GF-D8 (cell line): ENCODE measurements at places on chromosomes 13 and 19.

DNA sequence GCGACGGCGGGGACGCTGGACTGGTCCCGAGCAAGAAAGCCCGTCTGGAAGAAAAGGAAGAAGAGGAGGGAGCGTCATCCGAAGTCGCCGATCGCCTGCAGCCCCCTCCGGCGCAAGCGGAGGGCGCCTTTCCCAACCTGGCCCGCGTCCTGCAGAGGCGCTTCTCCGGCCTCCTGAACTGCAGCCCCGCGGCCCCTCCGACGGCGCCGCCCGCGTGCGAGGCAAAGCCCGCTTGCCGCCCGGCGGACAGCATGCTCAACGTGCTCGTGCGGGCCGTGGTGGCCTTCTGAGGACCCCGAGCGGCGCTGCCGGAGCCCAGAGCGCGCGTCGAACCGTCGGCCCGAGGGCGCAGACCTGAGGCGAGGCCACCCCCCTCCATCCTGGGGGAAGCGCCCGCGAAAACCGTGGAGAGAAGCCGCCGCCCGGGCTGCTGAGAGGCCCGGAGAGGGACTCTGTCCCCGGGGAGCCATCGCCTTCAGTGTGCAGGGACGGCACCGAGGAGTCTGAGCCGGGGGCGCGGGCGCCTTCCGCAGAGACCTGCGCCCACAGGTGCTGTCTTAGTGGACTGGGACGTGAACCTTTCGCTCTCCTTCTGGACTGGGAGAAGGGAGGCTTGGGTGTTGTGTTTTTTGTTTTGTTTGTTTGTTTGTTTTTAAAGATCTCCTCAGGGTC lies 3.5 kb downstream of the IER2 start:
- DNase-seq, result no peak

DNA sequence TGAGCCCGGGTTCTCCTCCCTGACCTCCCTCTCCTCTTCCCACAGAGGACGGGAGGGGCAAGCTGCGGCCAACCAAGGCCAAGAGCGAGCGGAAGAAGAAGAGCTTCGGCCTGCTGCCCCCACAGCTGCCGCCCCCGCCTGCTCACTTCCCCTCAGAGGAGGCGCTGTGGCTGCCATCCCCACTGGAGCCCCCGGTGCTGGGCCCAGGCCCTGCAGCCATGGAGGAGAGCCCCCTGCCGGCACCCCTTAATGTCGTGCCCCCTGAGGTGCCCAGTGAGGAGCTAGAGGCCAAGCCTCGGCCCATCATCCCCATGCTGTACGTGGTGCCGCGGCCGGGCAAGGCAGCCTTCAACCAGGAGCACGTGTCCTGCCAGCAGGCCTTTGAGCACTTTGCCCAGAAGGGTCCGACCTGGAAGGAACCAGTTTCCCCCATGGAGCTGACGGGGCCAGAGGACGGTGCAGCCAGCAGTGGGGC lies 162.2 kb downstream of the KDM4B start:
- no peak for DNase-seq

- DNase-seq, result no peak
These were observed 607 bp upstream of the SYNE4 start for GRCh38 chr19:36009220-36009619.

GRCh38 chr13:33616130-33616529 lies 201.8 kb upstream of the RFC3 start:
- DNase-seq, result no peak

DNA sequence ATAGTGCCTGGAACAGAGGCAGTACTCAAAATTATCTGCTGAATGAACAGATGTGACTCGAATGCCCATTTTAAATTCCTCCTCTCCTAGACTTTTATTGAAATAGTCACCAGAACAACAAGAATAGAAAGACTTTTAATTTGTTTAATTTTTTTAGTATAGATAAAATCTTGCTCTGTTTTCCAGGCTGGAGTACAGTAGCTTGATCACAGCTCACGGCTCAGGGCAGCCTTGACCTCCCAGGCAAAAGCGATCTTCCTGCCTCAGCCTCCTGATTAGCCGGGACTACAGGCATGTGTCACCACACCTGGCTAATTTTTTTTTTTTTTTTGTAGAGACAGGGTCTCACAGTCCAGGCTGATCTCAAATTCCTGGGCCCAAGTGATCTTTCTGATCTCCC lies 120.9 kb upstream of the FREM2 start:
- no peak for DNase-seq

- no peak for DNase-seq
These were observed 40.3 kb downstream of the CDADC1 start for GRCh38 chr13:49287995-49288394.

- DNase-seq, result no peak
These were observed 318.9 kb downstream of the DLEU7 start for GRCh38 chr13:50524560-50524959.

- no peak for DNase-seq
These were observed 238.2 kb downstream of the B3GLCT start for GRCh38 chr13:31437975-31438374.

DNA sequence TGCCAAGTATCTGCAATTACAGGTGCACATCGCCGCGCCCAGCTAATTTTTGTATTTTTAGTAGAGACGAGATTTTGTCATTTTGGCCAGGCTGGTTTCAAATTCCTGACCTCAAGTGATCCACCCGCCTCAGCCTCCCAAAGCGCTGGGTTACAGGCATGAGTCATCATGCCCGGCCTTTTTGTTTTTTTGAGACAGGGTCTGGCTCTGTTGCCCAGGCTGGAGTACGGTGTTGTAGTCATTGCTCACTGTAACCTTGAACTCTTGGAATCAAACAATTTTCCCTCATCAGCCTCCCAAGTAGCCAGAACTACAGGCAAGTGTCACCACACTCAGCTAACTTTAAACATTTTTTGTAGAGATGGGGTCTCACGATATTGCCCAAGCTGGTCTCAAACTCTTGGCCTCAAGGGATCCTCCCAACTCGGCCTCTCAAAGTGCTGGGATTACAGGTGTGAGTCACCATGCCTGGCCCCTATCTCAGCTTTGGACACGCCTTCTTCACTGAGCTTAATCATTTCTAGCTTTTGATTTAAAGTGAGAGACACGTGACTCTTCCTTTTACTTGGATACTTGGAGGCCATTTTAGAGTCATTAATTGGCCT lies 4.0 kb upstream of the IRGC start:
- DNase-seq, result no peak

- no peak for DNase-seq
These were observed 4.7 kb downstream of the SLC1A5 start for GRCh38 chr19:46783670-46784069.

GRCh38 chr13:44471686-44472085 lies 98.1 kb downstream of the SERP2 start:
- DNase-seq, result no peak

DNA sequence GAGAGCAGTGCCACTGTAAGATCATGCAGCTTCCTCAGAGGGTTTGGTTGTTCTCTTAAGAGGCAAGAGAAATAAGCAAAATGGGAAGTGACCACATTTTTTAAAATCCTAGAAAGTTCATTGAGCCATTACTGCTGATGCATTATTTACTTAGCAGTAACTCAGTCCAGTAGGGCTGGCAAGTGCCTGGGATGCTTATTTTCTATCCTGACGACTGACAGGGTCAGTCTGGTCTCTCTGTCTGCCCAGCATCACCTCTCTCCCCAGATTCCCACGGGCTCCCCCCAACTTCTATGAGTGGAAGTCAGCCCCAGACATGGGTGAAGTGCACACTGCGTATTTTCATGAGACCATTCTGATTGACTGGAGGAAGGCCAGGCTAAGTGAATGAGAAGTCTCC lies 10.4 kb downstream of the SHISA2 start:
- no peak for DNase-seq

GRCh38 chr19:50573741-50574461 lies 5.7 kb upstream of the LRRC4B start:
- DNase-seq, result no peak

DNA sequence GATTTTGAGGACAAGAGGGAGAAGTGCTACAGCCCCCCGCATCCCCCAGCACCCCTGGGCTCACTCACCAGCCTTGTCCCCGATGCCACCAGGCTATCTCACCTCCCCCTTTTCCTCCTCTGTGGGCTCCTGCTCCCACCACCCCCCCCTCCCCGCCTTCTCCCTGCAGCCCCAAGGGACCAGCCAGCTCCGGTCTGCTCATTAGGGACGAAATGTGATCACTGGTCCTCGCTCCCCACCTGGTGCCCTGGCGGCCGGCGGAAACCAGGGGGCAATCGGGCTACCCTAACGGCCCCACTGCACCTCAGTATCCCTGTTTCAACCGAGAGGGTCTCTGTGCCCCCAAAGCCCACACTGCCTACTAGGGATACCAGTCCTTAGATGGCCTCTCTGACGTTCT lies 2.7 kb downstream of the GPR4 start:
- DNase-seq, result no peak

DNA sequence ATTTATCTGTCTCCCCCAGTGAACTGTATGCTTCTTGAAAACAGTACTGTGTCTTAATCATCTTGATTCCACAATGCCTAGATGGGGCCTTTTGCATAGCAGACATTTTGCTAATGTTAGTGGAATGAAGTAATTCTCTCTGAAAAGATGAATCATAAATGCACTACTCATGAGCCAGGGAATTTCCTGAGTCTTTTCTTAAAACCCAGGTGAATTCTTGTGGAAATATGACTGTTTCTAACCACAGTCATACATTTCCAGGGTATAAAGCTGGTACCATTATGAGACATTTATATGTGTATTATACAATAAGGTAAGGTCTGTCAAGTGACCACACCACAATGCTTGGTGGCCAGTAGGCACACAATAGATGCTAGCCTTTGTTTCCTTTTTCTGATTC lies 5.5 kb upstream of the KCTD4 start:
- DNase-seq, result no peak

- no peak for DNase-seq
These were observed 17.3 kb downstream of the PLD3 start for GRCh38 chr19:40365613-40366401.

- DNase-seq, result no peak
These were observed 1596.6 kb downstream of the SLITRK5 start for GRCh38 chr13:89267734-89268133.

DNA sequence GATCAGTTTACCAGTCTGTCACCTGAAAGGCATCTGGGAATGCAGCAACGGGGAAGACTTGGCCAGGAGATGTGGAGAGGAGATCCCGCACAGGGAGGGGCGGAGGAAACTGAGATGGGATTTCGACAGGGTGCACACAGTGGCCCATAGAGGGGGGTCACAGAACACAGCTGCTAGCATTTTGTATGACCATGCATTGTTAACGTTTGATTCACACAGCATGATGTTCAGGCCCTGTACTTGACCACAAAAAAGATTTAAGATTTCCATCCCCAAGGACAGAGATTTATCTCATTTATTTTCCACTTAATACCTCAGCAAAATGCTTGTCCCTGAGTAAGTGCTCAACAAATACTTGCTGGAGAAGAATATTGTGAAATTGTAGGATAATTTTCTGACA lies 63.2 kb downstream of the RAB20 start:
- DNase-seq, result no peak

DNA sequence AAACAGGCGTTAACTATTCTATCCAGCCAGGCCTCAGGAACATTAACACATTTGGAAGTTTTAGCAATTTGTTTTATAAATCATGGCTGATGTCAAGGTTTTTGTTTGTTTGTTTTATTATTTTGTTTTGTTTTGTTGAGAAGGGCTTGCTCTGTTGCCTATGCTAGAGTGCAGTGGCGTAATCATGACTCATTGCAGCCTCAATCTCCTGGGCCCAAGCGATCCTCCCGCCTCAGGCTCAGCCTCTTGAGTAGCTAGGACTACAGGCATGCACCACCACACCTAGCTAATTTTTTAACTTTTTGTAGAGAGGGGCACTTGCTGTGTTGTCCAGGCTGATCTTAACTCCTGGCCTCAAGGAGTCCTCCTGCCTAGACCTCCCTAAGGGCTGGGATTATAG lies 28.3 kb downstream of the NUP58 start:
- DNase-seq, result no peak

DNA sequence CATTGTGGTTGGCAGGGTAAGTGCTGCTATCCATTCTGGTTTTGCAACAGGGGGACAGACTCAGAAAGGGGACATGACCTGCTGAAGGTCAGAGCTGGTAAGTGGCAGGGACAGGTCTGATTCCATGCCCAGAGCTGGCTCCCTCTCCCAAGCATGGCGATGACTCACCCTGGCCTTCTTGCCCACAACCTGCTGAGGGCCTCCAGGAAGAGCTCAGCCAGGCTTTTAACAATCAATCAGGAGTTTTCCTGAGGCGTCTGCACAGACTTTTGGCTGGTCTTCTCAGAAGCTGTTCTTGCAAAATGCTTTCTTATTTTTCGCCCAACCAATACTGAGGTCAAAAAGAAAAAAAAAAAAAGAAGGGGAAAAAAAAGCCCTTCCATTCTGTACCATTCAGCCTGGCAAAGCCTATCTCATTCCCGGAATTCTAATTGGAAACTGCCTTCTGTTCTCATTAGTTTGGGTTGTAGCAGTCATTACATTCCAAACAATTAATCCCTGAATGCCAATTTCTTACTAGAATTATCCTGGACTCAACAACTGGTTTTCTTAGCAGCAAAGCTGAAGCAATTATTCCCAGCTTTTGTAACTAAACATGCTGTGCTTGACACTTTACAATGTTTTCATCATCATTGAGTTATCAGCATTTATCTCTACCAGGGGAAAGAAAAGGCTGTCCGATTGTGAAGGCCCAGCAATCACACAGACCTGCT lies 17.7 kb downstream of the SIAH3 start:
- no peak for DNase-seq

- DNase-seq, result no peak
These were observed 28.7 kb upstream of the SLC7A10 start for GRCh38 chr19:33254245-33254824.
